ENCODE measurements at places on chromosomes 2 and 18. TPM values are rescaled to one million over a fixed set of nuclear protein-coding genes. Genes with fewer than 3 reads are reported as not detected.

DNA sequence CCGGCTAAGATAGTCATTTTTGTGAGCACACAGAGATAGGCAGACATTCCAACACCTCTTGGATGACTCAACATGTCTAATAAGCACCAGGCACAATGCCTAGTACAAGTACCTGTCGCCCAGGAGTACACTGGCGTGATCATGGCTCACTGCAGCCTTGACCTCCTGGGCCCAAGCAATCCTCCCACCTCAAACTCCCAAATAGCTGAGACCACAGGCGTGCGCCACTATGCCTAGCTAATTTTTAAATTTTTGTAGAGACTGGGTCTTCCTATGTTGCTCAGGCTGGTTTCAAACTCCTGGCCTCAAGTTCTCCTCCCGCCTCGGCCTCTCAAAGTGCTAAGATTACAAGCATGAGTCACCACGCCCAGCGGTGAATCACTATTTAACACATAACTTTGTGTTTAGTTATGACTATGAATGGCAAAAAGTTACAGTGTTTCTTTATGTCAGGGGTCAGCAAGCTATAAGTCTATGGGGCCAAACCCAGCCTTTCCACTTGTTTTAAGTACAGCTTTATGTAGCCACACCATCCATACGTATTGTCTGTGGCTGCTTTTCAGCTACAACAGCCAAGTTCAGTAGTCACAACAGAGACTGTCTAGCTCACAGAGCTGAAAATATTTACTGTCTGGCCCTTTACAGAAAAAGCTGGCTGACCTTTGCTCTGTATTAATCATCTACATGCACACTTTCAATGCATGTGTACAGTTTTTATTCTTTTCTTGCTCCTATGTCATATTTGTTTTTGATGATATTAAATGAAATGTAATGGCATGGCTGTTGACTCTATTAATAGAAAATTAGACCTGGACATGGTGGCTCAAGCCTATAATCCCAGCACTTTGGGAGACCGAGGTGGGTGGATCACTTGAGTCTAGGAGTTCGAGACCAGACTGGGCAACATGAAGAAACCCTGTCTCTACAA lies 18.7 kb downstream of the ORC2 start:
- DNase-seq: no peak

Gene CXCR1
- not detected for total RNA-seq

DNA sequence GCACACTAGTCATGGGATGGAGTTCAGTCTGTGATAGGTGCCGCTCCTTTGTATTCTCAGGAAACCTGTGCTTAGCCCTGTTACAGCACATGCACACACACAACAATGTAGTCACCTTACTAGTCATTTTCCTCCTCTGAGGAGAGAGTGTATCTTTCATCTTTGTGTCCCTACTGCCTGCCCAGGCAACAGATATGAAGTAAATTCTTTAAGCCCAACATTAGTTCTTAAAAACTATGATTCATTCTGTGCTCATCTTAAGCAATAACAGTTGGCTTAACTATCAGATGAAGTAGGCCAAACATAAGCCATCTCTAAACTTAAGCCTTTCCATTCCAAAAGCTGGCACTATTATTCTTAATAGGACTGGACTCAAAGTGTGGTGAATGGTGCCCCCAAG lies 186.5 kb downstream of the LNPK start:
- DNase-seq: no peak

Gene CREB1
- 89.6 TPM for total RNA-seq

DNA sequence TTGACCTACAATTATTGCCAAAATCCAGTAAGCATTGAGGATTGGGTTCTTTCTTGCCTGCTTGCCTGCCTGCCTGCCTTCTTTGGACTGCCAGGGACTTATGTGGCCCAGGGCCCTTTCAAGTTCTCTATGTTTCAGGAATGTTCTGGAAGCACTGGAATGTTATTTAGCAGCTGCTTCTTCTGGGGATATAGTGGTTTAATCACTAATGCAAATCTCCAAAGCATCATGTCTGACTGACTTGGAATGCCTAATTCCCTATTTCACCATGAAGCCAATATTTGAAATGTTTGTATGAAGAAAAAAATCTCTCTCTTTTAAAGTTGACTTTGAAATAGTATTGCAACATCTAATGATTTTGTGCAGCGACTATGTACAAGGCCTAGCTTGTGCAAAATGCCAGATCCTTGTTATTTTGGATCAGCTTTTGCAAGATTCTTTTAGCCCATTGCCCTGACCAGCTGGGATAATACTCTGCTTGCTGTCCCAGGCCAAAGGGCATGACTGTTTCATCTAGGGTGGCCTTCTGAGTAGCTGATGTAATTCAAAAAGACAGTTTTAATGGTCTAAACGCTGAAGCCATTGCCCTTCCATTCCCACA lies 204.6 kb downstream of the RND3 start:
- no peak for DNase-seq

DNA sequence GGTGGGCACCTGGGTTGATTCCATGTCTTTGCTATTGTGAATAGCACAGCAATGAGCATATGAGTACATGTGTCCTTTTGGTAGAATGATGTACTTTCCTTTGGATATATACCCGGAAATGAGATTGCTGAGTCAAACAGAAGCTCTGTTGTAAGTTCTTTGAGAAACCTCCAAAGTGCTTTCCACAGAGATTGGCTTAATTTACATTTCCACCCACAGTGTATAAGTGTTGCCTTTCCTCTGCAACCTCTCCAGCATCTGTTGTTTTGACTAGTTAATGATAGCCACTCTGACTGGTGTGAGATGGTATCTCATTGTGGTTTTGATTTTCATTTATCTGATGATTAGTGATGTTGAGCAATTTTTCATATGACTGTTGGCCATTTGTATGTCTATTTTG lies 194.8 kb downstream of the ZNF804A start:
- DNase-seq: no peak

GRCh38 chr2:239597216-239597615 lies 196.4 kb upstream of the HDAC4 start:
- DNase-seq: peak; percentile 52

- DNase-seq: no peak
Measured at GRCh38 chr18:57433934-57434535, 1.1 kb upstream of the ONECUT2 start.

GRCh38 chr18:25189391-25190185 lies 162.4 kb downstream of the ZNF521 start:
- no peak for DNase-seq

DNA sequence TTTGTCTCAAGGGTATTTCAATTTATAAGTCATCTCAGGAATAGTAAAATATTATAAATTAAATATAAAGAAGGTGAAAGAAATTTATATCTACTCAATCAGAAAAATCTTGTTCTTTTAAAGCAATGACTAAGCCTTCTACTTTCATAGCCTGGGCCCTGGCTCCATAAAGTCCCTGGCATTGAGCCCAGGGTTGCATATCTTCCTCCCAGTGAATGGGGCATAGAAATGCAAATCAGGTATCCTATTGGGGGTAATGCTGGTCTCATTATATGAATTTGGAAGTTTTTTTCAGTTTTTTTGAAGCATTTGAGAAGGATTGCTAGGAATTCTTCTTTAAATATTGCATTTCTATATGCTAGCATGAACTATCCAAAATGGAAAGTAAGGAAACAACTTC lies 73.9 kb upstream of the MC2R start:
- DNase-seq: no peak

Gene CCDC150
- total RNA-seq: 32.5 TPM

DNA sequence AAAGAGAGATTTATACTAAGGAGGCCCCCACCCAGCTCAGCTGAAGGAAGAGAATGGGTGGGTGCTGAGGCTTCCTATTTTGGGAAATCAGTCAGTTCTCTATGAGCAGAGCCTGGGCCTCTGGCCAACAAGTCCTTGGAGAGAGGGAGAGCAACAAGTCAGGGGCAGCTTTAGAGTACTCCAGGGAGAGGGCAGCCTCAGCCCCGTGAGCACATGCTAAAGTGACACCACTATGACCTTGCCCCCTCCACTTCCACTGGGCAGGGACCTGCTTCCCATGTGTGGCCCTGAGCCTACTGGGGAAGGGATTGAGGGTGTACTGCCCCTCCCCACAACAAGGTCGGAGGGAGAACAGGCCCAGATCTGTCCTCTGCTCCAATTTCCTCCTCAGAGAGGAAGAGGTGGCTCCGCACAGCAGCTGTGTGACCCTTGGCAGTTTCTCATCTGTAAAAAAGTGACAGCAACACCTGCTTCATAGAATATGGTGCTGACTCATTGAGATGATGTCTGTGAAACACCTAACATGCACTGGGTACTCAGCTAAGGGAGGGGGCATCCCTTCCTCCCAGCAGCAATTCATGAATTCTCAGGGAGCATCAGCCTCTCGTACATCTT lies 72.9 kb downstream of the CLHC1 start:
- DNase-seq: no peak

Gene XDH
- 2.5 TPM for total RNA-seq

Gene OR6B2
- total RNA-seq: not detected

GRCh38 chr2:7567646-7568045 lies 650.4 kb downstream of the RNF144A start:
- DNase-seq: no peak

Gene PLA2R1
- 3.6 TPM for total RNA-seq

Gene RNF144A
- total RNA-seq: 35.6 TPM

- DNase-seq: no peak
Measured at GRCh38 chr2:111166115-111166514, 45.4 kb downstream of the BCL2L11 start.
